ENCODE measurements at places on chromosomes 3 and 15.

- DNase-seq: no peak
Observed at GRCh38 chr3:71094658-71095209, 488.8 kb downstream of the FOXP1 start.

DNA sequence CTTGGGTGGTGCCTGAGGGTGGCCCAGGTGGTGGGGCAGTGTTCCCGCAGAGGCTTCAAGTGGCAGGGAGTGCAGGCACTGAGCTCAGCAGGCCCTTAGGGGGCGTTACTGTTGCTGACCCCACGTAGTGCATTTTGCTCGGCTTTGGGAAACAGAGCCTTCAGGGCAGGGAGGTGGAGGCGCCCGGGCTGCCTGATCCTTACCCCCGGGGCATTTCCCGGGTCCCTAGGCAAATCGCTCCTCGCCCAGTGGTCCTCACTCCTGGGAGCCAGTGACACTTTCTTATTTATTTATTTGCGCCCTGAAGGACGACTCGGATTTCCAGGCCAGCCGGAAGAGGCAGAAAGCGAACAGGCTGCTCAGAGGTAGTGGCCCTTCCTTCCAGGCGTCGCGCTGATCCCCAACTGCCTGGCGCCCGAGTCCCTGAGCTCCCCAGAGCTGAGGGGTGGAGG is 10.1 kb upstream of the FOXB1 start:
- DNase-seq: no peak

- DNase-seq: no peak
Observed at GRCh38 chr3:9135930-9136525, 113.4 kb downstream of the SRGAP3 start.

DNA sequence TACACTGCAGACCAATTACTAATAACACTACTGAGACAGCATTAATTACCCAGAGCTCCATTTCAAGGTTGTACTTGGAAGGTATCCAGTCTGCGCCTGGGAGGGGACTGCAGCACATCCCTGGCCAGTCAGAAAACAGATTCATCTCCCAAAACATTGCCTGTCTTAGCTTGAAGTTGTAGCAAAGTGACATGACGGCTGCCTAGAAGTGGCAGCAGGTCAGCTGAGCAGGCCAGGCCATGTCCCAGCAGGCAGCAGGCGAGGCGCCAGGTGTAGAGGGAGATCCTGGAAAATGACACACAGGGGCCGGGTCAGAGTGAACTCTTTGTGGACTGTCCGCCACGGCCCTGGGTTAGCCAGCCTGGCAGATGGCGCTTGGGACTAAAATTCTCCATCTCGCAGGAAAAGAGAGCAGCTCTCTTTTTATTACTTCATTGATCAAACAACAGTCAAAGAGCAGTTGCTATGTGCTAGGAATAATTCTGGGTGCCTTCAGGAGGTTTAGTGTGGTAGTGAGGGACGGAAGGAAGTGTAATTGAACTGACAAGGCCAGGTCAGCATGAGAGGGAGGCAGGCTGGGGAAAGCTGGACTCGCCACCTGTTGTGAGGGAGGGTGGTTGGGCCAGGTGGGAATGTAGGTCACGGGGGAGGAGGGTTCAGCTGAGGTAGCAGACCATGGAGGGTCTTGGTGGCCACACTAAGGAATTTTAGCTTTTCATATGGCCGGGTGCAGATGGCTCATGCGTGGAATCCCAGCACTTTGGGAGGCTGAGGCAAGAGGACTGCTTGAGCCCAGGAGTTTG is 1.3 kb upstream of the MAP6D1 start:
- no peak for DNase-seq

- no peak for DNase-seq
Observed at GRCh38 chr3:141379250-141379966, 11.1 kb downstream of the ZBTB38 start.

GRCh38 chr15:49645277-49645676 is 24.4 kb downstream of the DTWD1 start:
- no peak for DNase-seq

GRCh38 chr3:148381051-148381450 is 316.7 kb upstream of the AGTR1 start:
- no peak for DNase-seq

Measured in activated CD4-positive, alpha-beta T cell treated with anti-CD3 and anti-CD28 coated beads, Interleukin-2, amount 50 U/mL, for 4 hours (primary cell).